CD8-positive, alpha-beta memory T cell (primary cell): ENCODE measurements at places on chromosomes 7 and 10.

- DNase-seq, result no peak
Observed at GRCh38 chr7:30658479-30659074, 23.7 kb downstream of the CRHR2 start.

GRCh38 chr10:94077042-94077441 is 83.3 kb downstream of the PLCE1 start:
- DNase-seq, result no peak

GRCh38 chr10:103766751-103767505 is 88.4 kb downstream of the SH3PXD2A start:
- no peak for DNase-seq

GRCh38 chr7:141737118-141737835 is 881 bp upstream of the SSBP1 start:
- peak; percentile 34 for DNase-seq

DNA sequence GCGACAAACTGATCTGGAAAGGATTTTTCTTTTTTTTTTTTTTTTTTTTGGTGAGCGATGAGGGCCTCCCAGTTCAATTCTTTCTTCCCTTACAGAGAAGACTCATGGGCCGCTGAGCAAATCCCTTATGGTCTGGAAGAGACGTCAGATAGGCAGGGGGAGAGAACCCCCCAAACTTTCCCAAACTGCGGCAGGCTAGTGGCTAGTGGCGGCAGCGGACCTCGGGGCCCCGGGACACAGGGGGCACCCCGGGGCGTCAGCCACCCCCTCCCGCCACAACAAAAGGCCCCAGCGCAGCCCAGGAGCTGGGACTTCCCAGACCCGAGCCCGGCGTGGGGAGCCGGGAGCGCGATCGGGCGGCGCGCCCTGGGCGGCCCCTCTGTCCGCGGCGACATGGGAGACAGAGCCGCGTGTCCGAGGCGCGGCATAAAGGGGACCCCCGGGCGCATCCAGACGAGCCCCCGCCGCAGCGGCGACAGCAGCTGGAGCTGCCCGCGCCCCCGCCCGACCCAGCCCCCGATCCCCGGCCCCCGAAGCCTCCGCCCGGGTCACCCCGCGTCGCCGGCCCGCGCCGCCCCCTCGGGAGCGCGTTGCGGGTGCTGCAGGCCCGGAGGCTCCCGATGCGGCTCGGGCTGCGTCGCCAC is 755 bp downstream of the FAM171A1 start:
- DNase-seq, result peak; percentile 15

- DNase-seq, result no peak
Observed at GRCh38 chr10:61859786-61860185, 41.7 kb upstream of the ARID5B start.

DNA sequence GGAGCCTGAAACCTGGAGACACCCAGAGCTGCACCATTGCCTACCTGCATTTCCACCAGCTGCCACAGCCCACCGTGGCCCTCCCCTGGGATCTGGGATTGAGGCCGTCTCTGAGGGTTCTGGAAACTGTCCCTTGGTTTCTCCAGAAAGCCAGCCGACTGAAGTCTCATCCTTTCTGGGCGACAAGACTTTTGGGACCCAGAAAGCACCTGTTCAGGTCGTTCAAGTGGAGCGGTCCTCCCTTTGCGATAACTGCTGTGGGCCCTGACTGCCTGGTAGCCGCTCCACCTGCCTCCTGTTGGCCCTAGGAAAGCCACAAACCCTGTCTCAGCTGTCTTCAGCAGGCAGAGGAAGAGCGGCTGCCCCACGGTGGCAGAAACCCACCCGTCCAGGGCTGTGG is 346.0 kb upstream of the MKI67 start:
- DNase-seq, result no peak

DNA sequence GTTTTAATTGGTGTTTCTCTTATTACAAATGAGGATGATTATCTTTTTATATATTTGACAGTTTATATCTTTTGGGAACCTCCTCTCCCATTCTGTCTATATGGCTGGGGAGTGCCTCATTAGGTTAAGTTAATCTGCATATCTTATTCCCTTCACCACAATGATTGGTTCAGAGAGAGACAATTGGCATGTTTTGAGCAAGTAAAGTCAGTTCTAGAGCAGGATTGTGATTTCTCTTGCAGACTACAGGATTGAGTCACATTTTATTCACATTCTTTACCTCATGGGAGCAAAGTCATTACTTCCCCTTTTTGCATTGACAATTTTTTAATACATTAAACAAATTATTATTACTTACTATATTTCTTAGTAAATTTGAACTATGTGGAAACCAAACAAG is 345.6 kb downstream of the MDFIC start:
- no peak for DNase-seq

- DNase-seq, result no peak
Observed at GRCh38 chr7:158284121-158284520, 303.5 kb downstream of the PTPRN2 start.

- DNase-seq, result no peak
Observed at GRCh38 chr7:45711161-45711490, 137.0 kb downstream of the ADCY1 start.

- no peak for DNase-seq
Observed at GRCh38 chr7:17446340-17446739, 147.9 kb downstream of the AHR start.

GRCh38 chr10:4780782-4781181 is 45.2 kb upstream of the AKR1E2 start:
- DNase-seq, result no peak

DNA sequence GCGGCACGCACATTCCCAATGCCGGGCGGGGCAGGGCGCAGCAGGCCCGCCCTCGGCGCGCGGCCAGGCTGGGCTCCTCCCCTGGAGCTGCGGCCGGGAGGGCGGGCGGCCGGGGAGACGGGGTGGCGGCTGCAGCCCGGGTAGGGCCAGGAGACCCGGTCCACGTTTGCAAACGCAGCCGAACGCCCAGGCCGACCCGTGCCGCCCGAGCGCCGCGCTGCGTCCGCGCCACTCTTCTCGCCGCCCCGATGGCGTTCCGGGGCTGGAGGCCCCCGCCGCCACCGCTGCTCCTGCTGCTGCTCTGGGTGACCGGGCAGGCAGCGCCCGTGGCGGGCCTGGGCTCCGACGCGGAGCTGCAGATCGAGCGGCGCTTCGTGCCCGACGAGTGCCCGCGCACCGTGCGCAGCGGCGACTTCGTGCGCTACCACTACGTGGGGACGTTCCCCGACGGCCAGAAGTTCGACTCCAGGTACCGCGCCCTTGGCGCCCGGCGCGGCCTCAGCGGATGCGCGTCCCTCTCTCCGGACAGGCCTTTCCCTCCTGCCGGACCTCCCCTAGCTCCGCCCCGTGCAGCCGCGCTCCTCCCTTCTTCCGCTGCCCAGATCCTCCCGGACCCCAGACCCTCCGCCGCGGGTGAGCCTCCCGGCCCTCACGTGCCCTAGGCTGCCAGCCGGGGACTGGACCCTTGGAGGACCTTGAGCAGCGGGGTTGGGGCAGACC is at the start of gene FKBP9:
FKBP9 (plus strand) TSS at position 115 of the 720 bp plus-strand sequence; CDS start at position 249, 134 bp downstream.
- no peak for DNase-seq

DNA sequence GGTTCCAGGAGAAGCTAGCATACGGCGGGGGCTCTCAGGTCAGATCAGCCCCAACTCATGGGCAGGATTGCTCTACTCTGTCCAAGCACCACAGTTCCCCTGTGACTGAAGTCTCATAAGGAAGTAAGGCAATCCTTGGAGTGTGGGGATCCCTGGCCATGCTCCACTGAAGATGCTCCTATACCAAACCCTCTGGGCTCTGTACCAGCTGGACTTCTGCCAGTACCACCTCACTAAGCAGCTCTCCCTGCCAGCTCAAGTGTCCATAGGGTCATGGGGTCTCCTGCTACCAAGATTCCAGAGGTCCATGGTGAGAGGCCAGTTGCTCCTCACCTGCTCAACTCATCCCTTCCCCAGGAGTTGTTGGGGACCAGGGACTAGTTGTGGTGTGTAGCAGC is 355.7 kb upstream of the STEAP1 start:
- no peak for DNase-seq

GRCh38 chr10:24694086-24694485 is 29.6 kb downstream of the ARHGAP21 start:
- DNase-seq, result no peak
